ENCODE measurements at places on chromosomes 2 and 18.

DNA sequence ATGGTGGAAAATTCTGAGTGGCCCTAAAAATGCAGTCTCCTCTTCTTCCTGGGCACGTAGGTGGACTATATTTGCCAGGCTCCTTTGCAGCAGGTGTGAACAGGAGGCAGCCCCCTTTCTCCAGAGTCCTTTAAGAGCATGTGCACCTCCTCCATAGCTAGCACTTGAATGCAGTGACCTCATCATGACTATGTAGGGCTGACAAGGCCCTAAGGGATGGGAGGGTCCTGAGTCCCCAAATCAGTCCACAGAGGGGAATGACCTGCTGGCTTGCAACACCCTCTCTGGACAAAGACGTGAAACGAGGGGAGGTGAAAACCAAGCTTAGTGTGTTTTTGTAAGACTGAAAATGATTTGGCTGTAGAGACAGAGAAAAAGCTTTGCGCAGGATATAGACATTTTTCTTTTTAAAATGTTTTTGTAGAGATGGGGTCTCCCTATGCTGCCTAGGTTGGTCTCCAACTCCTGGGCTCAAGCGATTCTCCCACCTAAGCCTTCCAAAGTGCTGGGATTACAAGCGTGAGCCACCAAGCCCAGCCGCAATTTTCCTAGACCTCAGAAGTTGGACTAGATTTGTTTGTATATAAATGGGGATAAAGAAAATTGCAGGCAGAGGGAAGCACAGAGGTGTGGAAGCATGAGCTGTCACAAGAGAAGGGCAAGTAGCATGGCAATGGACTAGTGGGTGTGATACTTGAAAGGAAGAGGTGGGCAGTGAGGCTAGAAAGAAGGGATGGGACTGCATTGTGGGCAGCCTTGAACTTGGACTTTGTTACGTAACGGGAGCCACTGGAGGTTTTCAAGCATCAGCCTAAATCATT lies 28.8 kb downstream of the LONRF2 start:
- ATAC-seq = no peak

GRCh38 chr2:127179766-127180165 lies 40.3 kb downstream of the CYP27C1 start:
- no peak for ATAC-seq

DNA sequence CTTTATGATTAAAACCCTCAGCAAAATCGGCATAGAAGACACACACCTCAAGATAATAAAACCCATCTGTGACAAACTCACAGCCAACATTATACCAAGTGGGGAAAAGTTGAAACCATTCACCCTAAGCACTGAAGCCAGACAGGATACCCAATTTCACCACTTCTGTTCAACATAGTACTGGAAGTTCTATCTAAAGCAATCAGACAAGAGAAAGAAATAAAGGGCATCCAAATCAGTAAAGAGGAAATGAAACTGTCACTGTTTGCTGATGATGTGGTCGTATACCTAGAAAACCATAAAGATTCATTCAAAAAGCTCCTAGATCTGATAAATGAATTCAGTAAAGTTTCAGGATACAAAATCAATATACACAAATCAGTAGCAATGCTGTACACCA lies 16.4 kb upstream of the RPRD1A start:
- no peak for ATAC-seq

DNA sequence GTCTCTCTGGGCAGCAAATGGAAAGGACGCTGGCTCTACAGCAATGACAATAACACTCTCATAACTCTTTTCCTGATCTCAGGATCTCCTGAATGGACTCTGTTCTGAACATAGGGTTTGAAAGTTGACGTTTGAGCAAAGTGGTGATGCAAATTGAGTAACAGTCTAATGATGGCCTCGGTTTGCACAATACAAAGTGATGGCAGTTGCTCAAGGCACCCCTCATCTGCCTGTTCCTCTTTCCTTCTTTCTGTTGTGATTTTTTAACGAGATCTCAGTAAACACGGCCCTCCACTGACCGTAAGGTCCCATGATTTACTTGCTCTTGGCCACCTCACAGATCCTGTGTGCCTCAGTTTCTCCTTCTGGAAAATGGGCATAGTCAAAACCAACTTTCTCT lies 303.6 kb downstream of the SLC8A1 start:
- no peak for ATAC-seq

GRCh38 chr2:210445116-210445707 lies 31.3 kb downstream of the LANCL1 start:
- ATAC-seq = no peak

- ATAC-seq = no peak
Measured at GRCh38 chr2:219451661-219452360, 17.2 kb downstream of the SPEG start.

DNA sequence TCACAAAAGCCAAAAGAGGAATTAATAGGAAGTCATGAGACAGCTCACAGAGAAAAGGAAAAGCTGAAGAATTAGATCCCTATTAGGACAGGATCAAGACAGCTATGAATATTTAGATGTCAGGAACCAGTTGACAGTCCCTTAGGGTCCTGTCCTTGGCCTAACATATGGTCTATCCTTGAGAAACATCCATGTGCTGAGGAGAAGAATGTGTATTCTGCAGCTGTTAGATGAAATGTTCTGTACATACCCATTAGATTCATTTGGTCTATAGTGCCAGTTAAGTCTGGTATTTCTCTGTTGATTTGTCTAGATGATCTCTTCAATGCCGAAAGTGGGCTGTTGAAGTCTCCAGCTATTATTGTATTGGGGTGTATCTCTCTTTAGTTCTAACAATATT lies 37.6 kb upstream of the SLC40A1 start:
- ATAC-seq = no peak

Data from activated CD4-positive, CD25-positive, alpha-beta regulatory T cell treated with anti-CD3 and anti-CD28 coated beads, Interleukin-2, amount 50 U/mL, for 24 hours (primary cell).